Stimulated activated CD8-positive, alpha-beta memory T cell treated with anti-CD3 and anti-CD28 coated beads, Interleukin-4, amount 100 ng/mL, for 4 hours (primary cell): ENCODE measurements at places on chromosomes 11 and 22.

GRCh38 chr11:76048763-76049162, 157.5 kb downstream of the WNT11 start:
- no peak for DNase-seq

DNA sequence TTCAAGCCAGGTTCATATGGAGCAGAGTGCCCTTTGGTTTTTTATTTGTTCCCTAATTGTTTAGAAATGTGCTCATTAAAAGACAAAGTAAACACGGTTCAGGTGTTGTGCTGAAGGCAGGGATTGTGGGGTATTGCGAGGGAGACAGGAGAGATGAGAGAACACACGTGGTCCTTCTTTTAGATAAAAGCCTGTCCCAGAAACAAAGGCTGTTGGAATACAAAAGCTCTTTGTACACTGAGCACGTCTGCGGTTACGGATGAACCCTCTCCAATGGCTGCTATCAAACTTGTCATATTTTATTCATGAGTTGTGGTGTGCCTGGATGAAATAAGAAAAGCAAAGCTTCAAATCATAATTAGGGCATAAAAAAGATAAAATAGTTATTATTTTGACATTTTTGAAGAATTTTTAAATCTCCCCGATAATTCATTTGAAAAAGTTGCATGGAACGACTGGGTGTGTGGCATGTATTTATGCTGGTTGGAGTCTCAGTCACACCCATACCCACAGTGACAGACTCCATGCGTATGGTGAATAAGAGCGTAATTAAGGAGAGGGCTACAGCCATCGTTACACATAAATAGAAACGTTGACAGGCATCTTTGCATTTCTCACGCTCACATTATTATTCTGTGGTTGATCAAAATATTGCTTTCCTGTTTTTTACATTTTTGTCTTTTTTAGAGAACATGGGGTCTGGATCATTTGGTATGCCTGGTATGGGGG, 92.9 kb downstream of the NELL1 start:
- no peak for DNase-seq

GRCh38 chr11:26632691-26633159, 60.7 kb upstream of the MUC15 start:
- no peak for DNase-seq

GRCh38 chr11:21602699-21603098, 590.2 kb upstream of the ANO5 start:
- DNase-seq: no peak

GRCh38 chr22:49432211-49432896, 395.3 kb downstream of the BRD1 start:
- DNase-seq: no peak

DNA sequence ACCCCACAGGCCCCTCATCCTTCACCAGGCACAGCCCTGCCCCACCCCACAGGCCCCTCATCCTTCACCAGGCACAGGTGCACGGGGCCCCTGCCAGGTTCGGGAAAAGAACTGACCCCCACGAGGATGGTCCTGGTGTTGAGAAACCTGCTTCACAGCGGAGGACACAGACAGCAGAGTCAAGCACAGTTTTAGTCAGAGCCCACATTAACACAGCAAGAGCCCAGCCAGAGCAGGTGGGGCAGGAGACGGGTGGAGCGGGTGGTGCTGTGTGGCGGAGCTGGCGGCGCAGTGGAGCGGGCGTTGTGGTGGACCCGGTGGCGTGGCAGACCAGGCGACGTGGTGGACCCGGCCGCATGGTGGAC, 1085.5 kb downstream of the BRD1 start:
- DNase-seq: no peak

DNA sequence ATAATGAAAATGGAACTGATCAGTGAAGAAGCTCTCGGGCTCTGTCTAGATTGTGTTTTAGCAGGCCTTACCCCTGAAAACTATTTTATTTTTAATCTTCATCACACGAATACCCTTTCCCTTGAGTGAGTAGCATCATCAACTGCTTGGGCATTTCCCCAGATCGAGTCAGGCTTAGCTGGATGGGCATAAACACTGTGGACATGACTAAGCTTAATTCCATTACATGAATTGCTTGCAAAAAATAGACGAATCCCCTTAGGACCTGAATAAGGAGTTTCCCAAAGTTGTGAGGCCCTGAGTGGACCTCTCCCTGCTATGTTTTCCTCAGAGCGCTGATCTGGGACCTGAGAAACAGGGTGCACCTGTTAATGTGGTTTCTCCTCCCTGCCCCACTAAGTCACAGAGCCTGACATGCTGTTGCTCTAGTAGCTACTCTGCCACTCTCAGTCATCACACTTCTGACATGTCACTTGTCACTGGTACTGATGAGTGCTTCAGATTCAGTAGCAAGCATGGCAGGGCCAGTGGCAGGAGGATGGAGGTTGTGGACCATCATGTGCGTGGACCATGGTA, 53.5 kb downstream of the ENDOD1 start:
- DNase-seq: no peak

DNA sequence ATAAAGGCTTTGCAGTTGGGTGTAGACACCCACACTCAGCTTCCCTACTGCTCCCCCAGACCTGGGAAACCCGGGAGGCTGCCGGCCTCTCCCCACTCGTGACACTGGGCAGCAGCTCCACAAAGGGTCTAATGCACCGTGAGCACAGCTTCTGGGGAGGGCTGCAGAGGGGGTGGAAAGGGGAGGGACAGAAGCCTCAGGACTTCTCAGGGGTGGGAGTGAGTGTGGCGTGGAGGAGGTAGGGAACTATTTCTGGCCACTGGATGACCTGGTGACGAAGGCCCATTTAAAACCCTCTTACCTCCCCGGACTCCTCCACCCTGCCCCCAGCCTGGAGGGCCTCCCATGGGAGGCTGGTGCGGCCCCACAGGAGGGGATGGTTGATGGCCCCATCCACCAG, 56.6 kb downstream of the MACROD1 start:
- DNase-seq: no peak

DNA sequence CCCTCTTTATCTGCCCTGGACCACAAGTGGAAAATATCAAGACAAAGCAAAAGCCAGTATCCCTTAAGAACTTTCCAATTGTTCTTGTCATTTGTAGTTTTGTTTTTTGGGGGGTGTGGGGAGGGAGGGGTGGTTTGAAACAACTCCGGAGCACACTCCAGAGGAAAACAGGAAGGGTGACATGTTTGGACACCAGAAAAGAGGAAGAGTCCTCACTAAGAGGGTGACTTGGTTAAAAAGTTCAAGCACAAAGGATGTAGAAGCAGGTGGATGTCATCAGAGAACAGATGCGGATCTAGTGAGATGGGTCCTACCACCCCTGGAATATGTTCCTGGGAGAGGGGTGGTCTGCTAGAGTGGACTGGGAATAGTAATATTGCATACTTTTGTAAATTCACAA, 25.8 kb downstream of the ADAMTS8 start:
- no peak for DNase-seq

- peak; percentile 52 for DNase-seq
Measured at GRCh38 chr22:31313366-31314147, 21.3 kb upstream of the PIK3IP1 start.

- DNase-seq: no peak
Measured at GRCh38 chr11:56491270-56491669, at the start of gene OR5M8. OR5M8 (minus strand) TSS chr11:56491370; CDS start chr11:56491370, 0 bp downstream.

- no peak for DNase-seq
Measured at GRCh38 chr11:122754553-122755322, 83.6 kb upstream of the CRTAM start.

DNA sequence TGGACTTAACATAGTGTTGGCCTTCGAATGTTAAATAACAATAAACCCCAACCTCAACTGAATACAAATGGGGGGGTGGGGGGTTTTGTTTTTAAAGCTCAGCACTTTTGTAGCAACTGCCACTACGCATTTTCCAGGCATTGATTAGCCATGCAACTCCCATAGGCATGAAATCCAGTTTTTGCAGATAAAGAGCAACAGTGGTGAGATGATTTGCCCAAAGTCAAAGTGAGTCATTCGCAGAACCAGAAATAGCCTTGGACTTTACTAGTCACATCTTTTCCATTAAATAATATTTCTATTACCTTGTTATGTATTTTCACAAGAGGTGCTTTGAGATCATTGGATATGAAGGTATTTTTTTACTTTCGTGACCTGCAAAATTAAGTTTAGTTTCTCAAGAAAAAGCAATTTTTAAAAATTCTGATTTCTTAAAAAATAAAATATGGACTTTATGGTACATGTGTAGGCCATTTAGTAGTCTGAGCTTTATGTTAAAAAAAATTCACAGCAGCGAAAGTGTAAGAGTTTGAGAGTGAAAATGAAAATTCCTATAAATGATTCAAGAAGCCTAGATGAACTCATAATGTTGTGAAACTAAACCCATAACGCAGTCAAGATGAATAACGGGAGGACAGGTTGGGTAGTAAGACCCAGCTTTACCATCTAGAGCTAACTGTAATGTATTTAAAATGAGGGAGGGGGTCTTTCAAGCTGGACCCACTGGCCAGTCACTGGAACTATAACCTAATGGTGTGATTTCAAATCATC, 1.9 kb upstream of the PHF21A start:
- no peak for DNase-seq

GRCh38 chr11:116030697-116031331, 526.6 kb upstream of the CADM1 start:
- DNase-seq: no peak

- DNase-seq: no peak
Measured at GRCh38 chr11:802693-803466, 2.2 kb downstream of the PIDD1 start.

DNA sequence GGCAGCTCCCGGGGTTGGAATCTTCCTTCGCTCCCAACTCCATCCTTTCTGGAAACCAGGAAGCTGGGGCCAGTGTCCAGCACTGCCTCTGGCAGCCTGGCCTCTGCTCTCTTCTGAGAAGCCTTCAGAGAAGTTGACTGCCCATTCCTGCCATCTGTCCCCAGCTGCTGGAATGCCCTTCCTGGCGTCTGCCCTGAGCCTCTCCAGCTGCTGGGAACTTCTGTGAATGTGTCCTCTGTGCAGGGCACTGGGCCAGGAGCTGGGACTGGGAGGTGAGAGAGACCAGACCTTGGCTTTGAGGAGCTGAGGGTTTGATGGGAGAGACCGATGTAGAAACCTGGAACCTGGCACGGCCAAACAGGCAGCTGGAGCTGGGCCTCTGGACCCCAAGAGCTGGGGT, 5.9 kb upstream of the SOX10 start:
- no peak for DNase-seq

GRCh38 chr22:35376728-35377472, 4.0 kb upstream of the HMOX1 start:
- no peak for DNase-seq

DNA sequence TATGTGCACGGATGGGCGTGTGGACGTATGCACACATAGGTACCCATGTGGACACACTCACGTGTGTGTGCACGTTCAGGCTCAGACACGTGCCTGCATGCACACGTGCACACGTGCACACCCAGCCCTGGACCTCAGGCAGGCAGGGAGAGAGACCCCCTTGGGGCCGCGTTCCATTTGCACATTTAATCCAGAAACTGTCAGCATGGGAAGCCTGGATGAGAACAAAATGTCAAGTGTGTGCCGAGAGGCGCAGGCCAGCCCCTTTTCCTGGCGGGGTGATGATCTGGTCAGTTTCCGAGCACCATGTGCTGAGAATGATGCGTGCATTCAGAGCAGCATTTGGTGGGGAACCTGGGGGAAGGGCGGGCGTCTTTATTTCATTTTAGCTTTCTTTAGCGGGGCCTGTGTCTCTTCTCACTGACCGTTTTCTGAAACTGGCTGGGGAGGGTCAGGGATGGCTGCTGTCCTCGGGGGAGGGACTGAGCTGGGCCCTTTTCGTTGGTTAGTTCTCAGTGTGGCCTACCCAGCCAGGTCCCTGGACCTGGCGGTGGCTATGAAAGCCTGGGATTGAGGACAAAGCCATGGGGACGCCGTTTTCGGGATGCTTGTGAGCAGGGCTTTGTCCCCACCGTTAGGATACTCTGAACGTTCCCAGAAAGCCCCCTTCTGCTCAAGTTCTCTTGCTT, 96.3 kb downstream of the KCNQ1 start:
- no peak for DNase-seq
